ENCODE measurements at places on chromosomes 3 and 15.

- DNase-seq: no peak
Measured at GRCh38 chr3:119937229-119937628, 155.3 kb downstream of the NR1I2 start.

GRCh38 chr3:55352668-55353067 lies 134.4 kb downstream of the WNT5A start:
- no peak for DNase-seq

DNA sequence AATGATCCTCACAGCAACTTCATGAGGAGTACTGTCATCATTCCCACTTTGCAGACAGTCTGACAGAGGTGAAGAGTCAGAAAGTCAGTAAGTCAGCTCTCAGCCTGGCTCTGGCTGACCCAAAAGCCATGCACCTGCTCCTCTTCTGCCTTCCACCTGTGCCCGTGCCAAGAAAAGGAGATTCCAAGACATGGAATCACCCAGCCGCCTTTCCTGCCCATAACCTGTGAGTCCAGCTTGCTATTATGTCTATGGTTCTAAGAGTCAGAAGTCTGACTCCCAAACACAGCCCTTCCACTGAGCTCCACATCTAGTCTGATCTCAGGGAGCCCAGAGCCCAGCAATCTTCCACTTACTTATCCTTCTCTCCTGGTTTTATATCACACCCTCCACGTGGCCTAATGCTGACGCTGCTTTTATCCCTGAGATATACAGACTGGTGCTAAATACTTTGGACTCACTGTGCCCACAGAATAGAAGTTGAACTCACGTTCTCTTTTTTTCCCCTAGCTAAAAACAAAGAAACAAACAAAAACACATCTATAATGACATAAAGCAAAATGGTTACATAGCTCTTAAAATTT lies 66.0 kb downstream of the PLD1 start:
- no peak for DNase-seq

DNA sequence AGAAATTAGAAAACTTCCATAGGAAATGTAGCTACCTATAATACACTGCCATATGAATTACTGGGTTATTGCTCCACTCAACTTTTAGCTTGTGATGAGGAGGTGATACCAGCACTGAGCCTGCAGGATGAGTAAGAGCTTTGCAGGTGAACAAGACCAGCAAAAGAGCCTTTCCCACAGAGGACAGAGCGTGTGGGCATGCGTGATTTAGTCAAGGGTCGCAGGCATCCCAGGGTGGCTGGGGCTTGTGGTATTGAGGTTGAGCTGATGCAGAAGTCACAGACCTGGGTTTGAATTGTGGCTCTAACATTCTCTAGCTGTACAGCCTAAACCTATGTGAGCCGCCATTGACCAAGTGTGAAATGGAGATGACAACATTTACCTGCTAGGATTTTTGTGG lies 5.6 kb downstream of the NRROS start:
- no peak for DNase-seq

DNA sequence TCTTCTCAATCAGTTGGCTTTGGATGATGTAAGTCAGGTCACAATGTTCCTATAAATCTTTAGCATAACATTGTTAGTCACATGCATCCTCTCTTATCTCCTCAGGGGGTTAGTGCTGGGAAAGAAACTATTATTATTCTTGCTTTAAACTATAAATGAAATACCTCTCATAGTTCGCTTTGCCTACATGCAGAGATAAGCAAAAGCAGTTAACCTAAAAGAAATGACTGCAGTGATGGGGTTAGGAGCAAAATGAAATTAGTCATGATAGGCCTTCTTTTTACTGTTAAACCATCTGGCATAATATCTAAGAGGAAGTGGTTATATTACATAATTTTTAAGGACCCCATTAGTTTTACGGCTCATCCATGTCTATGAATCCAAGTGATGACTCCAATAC lies 91.7 kb upstream of the IGSF10 start:
- no peak for DNase-seq

- no peak for DNase-seq
Measured at GRCh38 chr3:126342991-126343648, 14.1 kb downstream of the KLF15 start.
